ENCODE measurements at places on chromosomes 1 and 21.

GRCh38 chr1:107294686-107295085 is 153.8 kb downstream of the NTNG1 start:
- DNase-seq: no peak

DNA sequence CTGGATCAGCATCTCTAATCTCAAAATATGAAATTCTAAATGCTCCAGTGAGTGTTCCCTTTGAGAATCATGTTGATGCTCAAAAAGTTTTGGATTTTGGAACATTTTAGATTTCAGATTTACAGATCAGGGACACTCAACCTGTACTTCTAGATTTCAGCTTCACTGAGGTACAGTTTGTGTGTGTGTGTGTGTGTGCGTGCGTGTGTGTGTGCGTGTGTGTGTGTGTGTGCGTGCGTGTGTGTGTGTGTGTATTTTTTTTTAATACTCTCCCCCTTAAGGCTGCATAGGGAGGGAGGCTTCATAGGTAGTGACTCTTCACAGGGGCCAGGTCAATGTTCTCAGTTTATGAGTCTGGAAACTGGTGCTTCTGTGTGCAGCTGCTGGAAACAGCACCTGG is 77.5 kb downstream of the BRINP2 start:
- no peak for DNase-seq

DNA sequence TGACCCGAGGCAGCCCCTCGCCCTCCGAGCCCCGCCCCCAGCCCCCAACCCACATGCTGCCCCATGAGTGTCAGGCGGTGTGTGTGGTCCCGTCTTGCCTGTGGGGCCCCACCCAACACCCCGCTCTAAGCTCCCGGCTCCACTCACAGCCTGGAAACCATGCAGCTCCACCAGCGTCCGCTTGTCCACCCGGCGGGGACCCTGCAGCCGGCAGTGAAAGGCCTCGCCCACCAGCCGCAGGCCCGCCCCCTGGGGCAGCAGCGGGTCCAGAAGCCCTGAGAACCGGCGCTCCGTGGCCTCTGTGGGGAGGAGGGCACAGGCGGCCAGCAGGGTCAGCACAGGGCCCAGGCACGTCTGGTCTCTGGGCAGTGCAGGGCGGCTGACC is 2.7 kb downstream of the C1QTNF12 start:
- no peak for DNase-seq

DNA sequence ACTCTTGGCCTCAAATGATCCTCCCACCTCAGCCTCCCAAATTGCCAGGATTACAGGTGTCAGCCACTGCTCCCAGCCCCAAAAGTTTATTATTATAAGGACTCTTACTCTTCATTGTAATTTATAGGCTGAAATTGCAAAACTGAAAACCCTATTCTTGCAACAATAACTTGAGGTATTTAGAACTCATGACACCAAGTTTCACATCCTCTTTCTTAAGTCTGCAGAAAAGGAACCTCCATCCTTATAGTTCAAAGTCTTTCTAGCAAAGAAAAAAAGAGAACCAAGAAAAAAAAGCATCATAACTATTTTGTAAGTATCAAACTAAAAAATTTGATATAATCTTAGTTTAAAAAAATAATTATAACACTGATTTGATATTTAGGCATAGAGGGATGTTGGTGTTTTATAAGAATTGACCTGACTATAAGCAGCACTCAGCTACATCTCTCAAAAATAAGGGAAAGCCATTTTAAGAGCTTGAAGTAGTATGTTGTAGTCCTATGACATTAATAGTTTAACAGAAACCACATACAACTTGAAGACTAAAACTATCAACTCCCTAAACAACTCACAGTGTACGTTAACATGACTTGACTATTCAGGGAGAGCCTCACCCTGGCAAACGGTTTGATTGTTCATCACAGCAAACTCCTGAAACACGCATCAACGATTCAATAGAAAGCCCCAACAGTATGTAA is 122.4 kb downstream of the AKT3 start:
- DNase-seq: no peak

- DNase-seq: no peak
Measured at GRCh38 chr1:64701071-64701470, 43.8 kb upstream of the RAVER2 start.

DNA sequence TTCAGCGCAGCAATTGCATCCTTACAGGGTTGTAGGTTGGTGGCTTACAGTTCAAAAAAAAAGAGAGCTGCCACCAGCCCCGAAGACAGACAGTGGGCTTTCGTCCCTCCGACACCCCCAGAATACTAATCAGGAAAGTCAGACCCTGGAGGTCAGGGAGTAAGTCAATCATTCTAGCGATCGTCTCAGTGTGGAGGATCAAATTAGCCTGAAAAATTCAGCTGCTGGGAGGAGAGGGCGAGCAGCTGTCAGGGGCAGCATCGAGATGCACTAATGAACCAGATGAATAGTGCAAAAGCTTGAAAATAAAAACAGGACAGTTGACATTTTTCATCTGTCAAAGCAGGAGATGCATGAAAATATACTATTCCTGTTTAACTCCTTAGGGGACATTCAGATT is 138.4 kb downstream of the NEK7 start:
- no peak for DNase-seq

DNA sequence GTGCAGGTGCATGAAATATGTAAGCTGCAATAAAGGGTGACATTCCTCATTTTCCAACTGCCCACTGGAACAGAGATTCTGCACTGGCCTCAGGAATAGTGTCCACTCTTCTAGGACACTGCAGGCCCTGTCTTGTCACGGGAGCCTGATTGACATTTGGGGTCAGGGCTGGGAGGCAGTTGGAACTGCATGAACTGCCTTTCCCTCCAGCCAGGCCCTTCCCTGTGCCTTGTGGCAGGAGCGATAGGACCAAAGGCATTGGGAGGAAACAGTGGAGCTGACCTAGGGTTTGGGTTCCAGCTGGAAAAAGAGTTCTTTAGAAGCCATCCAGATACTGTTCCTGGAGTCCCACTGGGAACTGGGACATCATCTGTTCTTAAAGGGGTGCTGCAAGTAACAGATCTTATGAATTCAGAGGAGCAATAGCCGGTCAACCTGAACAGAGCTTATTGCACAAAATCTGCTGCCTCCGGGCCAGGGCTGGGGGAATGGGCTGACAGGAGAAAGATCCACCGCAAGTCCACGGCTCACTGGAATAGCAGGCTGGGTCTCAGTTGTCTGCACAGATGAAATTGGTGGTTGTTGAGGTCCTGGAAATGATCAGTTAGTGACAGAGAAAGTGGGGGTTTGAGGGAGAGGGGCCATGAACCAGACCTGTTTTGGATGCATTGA is 451.7 kb downstream of the CAMTA1 start:
- no peak for DNase-seq

GRCh38 chr1:85496941-85497582 is 32.1 kb upstream of the DDAH1 start:
- no peak for DNase-seq

GRCh38 chr1:24540906-24541710 is 14.8 kb upstream of the NCMAP start:
- peak; percentile 29 for DNase-seq
